ENCODE measurements at places on chromosomes 5 and 9. TPM values are rescaled to one million over a fixed set of nuclear protein-coding genes. Genes with fewer than 3 reads are reported as not detected.

ADGRD2 gene
- total RNA-seq = not detected

CER1 gene
- total RNA-seq = not detected

PCAT7 gene
- total RNA-seq = not detected

S1PR3 gene
- total RNA-seq = 0.82 TPM

FGF10 gene
- total RNA-seq = not detected

CKMT2 gene
- total RNA-seq = not detected

BRD9 gene
- total RNA-seq = 66.4 TPM

PCDHGB6 gene
- 0.25 TPM for total RNA-seq

PCDHGA9 gene
- total RNA-seq = 0.25 TPM

All from T-helper 2 cell treated with Interferon-gamma antibody and Interleukin-4, amounts not matched to agents 100 ng/mL and 5 ng/mL, for 36 hours (primary cell).